ENCODE measurements at places on chromosomes 16 and 17.

DNA sequence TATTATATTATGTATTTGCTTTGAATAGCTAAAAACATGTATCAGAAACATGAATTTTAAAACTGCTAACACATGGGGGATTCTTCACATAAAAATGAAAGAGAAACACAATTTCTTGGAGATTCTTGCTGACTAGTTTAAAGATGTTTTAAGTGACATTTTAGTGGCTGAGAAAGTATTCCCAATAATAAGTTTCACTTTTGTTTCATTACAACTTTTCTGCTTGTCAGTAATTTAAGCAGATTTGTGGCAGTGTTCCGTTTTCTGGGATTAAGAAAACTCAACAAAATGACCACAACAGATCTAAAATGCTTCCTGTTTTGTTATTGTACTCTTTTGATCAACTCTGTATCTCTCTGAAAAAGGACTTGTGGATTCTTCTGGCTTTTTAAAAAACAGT, 75.9 kb downstream of the NLK start:
- DNase-seq: peak; percentile 49

DNA sequence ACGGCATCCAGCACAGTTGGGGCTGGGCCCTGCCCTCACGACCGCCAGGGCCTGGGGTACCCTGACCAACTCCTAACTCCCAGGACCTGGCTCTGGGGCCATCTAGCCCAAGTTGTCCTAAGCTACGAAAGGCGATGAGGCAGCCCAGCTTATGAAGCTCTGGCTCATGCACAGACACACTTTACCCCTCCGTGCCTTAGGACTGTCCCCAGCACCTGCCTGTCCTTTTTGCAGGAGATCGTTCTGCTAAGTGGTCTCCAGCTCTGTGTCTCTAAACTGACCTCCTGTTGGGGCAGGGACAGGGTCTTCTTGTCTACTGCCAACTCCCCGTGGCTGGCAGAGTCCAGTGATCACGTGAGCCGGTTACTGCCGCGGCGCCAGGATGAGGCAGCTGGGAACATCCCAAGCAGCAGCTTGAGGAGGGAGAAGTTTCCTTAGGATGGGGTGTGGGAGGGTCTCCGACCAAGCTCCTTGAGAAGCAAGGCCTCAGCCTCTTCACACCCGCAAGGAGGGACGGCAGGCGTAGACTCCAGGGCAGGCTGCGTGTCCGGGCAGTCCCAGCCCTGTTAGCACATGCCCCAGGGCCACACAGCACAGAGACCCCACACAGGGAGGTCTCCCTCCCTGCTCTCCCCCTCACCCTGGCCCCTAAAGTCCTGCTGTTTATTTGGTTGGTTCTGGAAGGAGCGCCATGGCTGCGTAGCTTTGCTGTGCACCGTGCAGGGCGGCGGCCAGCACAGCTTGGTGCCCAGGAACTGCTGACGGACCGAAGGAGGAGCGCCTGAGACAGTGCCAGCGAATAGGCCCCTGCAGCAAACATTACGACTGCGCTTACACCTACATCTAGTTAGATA, 16.4 kb upstream of the METRNL start:
- no peak for DNase-seq

DNA sequence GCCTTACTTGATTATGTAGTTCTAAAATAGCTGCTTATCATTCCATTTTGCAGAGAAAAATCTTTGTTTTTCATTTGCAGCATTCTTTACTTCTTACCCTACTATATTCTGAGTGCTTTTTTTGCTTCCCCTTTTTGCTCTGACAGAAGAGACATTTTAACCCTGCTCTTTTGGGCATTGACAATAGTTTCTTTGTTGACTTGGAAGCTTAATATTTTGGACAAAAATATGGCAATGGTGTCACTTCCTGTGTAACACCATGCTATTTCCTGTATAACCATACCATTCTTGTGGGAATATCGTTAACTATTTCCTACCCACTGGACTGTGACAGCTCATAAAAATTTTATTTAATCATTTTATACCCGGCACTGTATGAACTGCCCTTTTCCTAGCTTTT, 747.1 kb downstream of the CDH8 start:
- DNase-seq: no peak

GRCh38 chr17:6548578-6549330, 7.6 kb downstream of the PITPNM3 start:
- DNase-seq: no peak

- no peak for DNase-seq
Observed at GRCh38 chr17:65495122-65496055, 66.1 kb downstream of the AXIN2 start.

GRCh38 chr17:8337802-8338752, 1.6 kb upstream of the ODF4 start:
- peak; percentile 75 for DNase-seq

GRCh38 chr17:82385559-82386254, 14.1 kb downstream of the UTS2R start:
- no peak for DNase-seq

GRCh38 chr16:85485379-85485778, 127.7 kb upstream of the GSE1 start:
- no peak for DNase-seq

- no peak for DNase-seq
Observed at GRCh38 chr17:35761601-35762000, 914 bp downstream of the C17orf50 start.

GRCh38 chr17:4008441-4009185, 44.4 kb upstream of the ATP2A3 start:
- DNase-seq: no peak

- peak; percentile 83 for DNase-seq
Observed at GRCh38 chr16:66572356-66572755, 6.1 kb downstream of the CMTM1 start.

DNA sequence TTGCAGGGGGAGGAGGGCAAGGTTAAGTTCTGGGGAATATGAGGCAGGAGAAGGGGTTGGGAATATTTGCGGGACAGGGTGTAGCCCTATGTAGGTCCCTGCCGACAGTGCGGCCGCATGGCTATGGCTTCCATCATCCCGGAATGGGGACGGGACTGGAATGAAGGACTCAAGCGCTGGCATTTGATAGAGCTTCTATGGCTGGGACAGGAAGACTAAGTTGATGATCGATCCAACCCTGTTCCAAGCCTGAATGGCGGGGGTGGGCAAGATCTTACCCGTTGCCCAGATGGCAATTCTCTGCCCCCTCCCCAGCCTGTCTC, 47.1 kb downstream of the SRCIN1 start:
- no peak for DNase-seq

- no peak for DNase-seq
Observed at GRCh38 chr16:6861135-6861814, 471.4 kb upstream of the RBFOX1 start.

DNA sequence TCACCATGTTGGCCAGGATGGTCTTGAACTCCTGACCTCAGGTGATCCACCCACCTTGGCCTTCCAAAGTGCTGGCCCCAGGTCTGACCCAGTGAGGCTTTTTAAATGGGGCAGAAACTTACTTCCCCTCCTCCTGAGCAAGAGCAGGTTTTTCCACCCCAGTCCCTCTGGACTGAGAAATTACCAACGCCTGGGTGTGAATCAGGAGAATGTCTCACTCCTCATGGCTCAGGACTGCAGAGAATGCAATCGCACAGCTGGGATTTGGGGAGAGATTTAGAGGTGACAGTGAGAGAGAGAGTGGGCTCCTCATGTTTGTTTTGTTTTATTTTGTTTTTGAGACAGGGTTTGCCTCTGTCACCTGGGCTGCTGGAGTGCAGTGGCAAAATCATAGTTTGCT, 203.6 kb downstream of the RAB11FIP4 start:
- no peak for DNase-seq

DNA sequence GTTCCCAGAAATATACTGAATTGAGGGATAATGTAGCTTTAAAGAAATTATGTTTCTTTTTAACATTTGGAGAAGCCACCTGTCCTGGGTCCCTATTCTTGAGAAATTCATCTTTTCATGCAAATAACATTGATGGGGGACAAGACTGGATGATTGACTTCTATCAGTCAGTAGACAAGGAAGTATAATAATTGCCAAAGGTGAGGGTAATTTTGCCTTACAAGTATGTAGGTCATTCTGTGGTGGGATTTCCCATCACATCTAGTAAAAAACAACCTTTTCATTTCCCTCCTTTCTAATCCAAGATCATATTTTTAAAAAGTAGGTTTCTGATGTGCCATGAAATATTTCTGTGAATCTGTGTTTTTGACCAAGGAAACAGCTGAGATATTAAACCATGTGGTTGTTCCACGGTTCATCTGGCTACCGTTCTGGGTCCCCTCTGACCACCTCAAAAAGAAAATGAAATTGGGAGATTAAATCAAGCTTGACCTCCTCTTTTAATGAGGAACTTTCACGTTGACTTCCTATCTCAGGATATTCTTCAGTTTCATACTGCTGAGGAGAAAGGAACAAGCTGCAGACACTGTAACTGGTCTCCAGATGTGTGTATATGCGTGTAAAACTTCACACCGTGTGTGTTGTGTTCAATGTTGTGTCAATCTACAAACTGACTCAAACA, 138.6 kb downstream of the MAP2K6 start:
- DNase-seq: no peak

GRCh38 chr16:53515259-53515658, 12.2 kb upstream of the AKTIP start:
- DNase-seq: no peak

All from hematopoietic multipotent progenitor cell treated with erythropoietin and hydrocortisone succinate and interleukin-3 and kit ligand, for 6 days (in vitro differentiated cells).